ELR (cell line): ENCODE measurements at places on chromosomes 5 and 9.

- no peak for DNase-seq
Measured at GRCh38 chr9:38179965-38180364, 110.9 kb upstream of the SHB start.

DNA sequence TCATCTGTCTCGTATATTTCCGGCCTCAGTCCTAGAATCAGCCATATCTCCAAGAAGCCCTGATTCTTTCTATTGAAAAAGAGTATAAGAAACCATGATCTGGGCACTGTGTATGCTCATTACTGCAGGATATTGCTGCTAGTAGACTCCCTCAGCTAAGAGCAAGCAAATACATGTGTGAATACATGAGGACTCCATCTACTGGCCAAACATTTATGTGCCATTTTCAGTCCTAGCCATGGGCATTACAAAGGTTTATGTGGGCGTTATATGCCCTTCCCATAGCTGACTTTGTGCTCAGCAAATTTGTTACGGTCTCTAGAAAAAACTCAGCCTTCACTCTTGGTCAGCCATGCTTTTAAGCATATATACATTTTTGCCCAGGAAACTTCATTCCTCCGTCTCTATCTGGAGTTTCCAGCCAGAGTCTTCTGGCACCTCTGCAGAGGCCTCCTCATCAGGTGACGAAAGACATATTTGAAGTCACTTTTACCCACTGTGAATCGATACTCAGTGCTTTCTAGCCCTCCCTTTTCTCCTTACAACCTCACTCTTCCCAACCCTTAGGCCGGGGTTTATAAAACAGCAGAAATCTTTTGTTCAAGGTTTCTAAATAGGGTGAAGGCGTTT is 1495.6 kb upstream of the CDH6 start:
- peak; percentile 0 for DNase-seq

DNA sequence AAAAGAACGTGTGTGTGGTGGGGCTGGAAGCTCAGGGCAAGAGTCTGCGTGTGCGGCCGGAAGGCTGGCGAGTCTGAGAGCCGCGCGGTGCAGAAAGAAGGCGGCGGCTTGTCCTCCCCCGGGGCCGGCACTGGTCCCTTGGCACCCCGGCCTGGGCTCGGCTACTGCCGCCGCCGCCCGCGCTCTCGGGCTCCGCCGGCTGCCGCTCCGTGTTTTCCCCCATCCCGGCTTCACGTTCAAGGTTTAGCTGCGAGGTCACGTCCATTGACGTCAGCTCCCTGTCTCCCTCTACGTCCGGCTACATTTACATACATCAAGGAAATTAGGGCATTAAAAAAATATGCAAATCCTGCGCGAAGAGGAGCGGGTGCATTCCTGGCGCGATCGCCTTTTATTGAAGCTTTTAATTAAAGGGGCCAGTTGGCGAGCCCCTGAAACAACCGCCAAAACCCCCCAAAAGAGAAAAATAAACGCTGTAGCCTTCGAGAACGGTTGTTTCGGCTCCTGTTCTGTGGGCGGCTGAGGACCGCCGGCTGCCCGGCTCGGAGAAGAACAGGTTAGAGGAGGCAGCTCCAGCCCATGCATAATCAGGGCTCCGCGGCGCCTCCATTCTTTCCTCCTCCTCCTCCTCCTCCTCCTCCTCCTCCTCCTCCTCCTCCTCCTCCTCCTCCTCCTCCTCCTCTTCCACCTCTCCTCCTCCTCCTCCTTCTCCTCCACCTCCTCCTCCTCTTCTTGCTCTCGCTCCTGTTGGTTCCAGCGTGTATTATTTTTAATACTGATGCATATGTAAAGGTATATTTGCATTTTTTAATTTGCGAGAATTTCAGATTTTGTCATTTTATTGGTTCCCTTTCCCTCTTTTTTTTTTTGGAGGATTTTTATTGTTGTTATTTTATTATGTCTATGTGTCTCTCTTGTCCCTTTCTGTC is 207.0 kb downstream of the MEF2C start:
- no peak for DNase-seq

DNA sequence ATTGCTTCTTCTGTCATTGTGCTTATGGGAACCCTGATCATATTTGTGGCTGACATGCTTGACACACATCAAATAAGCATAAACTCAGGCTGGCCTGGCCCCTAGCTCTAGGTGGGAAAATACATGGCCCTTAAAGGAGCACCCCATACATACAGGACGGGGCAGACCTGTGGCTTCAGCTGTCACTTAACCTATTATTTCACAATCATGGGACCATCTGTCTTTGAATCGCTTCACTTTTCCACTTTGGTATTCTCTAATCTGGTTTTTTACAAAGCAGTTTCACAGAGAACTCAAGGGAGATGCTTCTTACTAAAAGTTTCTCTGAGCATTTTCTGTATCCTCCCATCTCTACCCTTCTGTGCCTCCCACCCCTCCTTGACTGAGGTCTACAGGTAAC is 34.6 kb upstream of the LRRTM2 start:
- no peak for DNase-seq

DNA sequence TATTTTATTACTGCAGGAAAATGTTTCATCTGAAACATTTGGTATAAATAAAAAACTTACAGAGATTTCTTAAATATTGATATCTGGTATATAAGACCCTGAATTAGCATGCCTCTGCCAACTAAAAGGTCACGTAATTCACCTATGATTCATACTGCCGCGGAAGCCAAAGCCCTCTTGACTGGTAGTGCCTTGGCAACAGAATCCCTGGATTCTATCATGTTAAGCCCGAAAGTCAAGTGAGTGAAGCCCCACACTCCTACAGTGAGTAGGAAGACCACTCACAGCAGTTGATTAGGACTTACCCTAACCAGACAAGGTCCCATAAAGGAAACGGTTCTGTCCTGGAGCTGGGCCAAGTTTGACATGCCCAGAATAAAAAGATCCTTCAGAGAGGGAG is 175.6 kb upstream of the NREP start:
- DNase-seq = peak; percentile 35

- DNase-seq = no peak
Measured at GRCh38 chr5:851553-851952, 767 bp upstream of the ZDHHC11 start.

DNA sequence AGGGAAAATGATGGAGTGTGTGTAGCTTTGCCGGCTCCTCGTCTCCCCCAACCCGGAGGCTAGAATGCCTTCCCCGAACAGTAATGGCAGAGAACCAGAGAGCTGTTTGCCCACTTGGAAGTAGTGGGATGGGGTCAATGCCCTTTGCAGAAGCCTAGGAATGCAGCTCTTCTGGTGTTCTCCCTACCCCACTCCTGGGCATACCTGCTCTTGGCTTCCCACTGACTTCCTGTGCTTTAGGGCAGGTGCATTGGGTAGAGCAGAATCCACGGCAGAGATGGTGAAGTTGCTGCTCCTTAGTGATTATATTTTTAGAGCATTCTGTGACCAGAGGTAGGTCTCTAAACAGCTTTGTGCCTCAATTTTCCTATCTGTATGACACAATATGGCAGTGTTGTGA is 134.6 kb downstream of the BOD1 start:
- DNase-seq = no peak

DNA sequence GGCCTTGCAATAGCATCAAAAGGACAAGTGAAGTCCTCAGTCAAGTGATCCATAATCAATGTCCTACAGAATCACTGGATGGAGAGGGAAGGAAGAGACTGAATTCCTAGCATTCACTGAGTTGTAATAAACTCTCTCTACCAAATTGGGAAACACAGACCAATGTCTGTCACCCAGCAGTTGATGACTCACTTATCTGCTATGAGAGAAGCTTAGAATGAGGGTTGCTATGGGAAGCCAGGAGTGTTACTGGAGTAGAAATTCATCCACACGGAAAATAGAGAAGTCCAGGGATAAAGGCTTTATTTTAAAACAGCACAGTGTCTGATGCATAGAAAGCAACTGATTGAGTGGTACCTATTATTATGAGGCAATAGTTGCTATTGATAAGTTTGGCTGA is 407.4 kb downstream of the BRINP1 start:
- peak; percentile 64 for DNase-seq

- DNase-seq = peak; percentile 77
Measured at GRCh38 chr9:14415947-14416346, 102.0 kb upstream of the NFIB start.

- peak; percentile 63 for DNase-seq
Measured at GRCh38 chr5:73419465-73420390, 28.8 kb downstream of the FOXD1 start.

DNA sequence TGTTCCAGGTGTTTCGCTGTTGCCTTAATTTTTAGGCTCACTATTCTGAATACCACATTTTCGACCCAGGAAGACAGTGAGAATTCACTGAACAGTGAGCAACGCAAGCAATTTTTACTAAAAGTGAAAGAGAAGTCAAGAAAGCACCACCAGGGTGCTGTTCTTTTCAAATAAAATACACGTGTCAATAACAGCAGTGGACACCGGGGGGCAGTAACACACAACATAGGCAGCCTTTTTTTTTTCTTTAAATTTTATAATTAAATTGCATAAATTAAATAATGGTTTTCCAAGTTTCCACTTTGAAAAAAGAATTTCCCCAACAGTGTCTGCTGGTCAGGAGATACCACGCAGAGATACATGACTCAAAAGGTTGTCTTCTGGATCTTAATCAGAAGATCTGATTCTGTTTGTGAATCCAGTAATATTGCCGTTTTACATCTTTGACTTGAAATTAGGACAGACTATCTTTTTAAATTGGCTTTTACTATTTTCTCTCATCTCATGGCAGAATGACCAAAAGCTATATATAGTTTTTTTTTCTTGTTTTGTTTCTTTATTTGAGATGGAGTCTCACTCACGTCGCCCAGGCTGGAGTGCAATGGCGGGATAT is 47.1 kb upstream of the SH3GL2 start:
- peak; percentile 70 for DNase-seq

GRCh38 chr9:4417578-4418325 is 72.5 kb upstream of the SLC1A1 start:
- DNase-seq = no peak

DNA sequence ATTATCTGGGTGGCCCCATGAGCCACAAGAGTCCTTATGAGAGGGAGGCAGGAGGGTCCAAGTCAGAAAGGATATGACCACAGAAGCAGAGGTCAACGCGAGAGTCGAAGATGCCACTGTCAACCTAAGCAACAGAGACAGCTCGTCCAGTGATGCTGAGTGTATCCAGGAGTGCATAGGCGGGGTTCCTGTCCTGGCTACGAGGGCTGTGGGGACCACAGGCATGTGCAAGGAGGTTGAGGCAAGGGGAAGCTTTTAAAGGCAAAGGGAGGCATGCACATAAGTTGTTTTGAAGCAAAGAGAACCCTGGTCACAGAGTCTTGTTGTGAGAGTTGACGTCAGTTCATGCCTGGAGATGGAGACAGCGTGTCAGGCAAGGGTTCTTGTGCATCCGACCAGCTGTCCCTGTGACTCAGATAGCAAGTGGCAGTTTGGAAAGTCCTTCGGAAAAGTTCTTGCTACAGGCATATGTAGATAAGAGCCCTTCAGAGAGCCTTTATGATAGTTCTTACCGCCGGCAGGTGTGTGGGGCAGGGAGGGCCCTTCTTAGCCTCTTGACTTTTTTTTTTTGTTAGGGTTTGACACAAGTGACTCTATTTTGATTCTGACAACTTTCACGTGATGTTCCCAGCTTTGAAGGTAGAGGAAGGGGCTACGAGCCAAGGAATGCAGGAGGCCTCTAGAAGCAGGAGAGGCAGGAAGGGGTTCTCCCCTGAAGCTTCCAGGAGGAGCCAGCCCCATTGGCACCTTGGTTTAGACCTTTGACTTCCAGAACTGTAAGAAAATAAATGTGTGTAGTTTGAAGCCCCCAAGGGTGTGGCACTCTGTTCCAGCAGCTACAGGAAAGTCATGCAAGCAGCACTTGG is 66.0 kb upstream of the FCN1 start:
- DNase-seq = no peak

GRCh38 chr5:1707467-1707866 is 92.2 kb downstream of the MRPL36 start:
- no peak for DNase-seq

DNA sequence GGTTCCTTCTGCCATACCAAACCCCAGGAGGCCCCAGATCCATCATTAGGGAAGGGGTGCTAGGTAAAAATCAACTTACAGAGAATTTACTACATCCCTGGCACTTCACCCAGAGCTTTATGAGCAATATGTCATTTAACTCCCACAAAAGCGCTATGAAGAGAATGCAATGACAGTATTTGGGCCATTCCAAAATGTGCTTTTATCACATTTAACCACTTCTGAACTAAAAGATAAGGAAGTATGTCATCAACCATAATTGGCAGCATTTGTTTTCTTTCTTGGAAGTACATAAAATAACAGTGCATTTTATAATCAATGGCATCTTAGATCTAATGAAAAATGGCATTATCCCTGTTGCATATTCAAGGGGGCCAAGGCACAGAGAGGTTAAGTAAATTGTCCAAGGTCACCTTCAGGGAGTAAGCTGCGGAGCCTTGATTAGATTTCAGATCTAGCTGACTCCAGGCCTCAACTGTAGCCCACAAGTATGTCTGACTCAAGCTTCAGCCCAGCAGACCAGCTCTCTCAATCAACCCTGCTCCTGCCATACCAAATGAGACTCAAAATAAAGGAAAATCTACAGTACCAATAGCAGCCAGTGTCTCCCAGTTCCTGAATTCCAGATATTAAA is 16.5 kb downstream of the SH3TC2 start:
- DNase-seq = peak; percentile 42

DNA sequence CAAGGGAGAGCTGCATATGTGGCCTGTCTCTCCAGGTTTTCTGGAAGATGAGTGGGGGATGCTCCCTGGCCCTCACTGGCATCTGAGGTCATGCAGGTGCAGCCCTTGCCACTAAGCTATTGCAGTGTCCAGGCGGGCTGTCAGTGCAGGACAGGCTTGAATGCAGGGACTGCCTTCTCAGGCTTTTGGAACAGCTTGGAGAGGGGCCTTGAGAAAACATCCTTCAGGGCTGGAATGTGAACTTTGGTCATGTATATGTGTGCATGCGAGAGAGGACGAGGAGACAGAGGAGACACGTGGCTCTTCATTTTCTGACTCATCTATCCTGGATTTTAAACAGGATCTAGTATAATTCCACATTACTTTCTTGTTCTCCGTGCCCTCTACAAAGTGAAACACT is 90.3 kb downstream of the MACROH2A1 start:
- DNase-seq = peak; percentile 90

DNA sequence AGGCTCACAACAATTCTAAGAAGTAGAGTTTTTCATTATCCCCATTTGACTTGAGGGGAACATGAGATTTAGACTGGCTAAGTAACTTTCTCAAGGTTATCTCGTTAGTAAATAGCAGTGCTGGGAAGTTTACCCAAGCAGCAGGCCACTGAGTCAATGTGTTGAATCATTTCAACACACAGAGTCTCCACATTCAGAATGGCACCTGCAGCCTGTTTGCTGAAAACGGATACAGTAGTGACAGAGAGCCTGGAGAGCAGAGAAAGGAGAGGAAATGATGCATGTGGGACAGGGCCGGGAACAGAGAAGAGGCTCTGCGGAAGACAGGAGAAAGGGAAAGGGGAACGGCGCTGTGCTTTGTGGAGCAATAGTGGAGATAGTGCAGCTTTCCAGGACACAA is 33.5 kb upstream of the ZSWIM6 start:
- DNase-seq = peak; percentile 75

GRCh38 chr5:177498013-177498787 is 796 bp upstream of the PDLIM7 start:
- DNase-seq = peak; percentile 64
